ENCODE measurements at places on chromosomes 3 and 15. TPM values are rescaled to one million over a fixed set of nuclear protein-coding genes. Genes with fewer than 3 reads are reported as not detected.

- DNase-seq = no peak
Measured at GRCh38 chr3:195219351-195220230, 51.4 kb downstream of the XXYLT1 start.

DNA sequence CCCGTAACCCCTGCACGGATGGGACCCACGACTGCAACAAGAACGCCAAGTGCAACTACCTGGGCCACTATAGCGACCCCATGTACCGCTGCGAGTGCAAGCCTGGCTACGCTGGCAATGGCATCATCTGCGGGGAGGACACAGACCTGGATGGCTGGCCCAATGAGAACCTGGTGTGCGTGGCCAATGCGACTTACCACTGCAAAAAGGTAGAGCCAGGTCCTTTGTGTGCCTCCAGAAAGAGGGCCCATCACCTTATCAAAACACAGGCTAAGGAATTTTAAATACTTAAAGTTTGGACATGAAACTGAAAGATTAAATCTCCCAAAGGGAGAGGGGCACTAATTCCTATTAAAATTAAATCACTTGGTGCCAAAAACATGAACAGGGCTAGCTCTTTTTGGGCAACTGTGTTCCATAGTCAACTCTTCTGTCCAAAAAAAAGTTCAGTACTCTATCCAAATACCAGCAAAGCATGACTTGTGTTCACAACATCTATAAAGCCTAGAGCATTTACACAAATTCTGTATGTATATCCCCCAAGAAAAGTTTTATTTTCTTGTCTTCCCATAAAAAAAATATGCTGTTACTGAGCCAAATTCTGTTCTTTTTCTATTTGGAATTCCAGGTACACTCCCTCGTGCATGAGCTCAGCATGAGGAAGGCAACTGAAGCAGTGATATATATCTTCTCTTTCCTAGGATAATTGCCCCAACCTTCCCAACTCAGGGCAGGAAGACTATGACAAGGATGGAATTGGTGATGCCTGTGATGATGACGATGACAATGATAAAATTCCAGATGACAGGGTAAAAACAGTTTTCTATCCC lies 9.2 kb downstream of the THBS1 start:
- DNase-seq = no peak

- no peak for DNase-seq
Measured at GRCh38 chr3:31166249-31166885, 271.9 kb upstream of the GADL1 start.

DNA sequence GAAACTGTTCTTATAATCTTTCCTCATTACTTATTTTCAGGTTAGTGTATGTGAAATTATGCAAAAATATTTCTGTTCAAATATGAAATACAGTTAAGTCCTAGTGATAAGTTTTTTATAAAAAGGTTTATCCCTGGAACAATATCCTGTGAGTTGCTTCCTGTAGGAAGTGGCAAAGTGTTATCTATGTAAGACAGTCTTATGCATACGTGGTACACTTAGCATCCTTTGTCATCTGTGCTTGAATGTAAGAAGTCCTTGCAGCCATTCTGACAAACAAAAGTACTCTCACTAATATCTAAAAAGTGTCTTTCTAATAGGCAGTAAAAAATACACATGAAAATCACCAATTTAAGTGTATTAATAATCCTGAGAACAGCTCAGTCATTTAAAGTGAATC lies 372.5 kb upstream of the BCHE start:
- DNase-seq = no peak

PLAAT1 gene
- 10.3 TPM for total RNA-seq

Data from right atrium auricular region (tissue), 2 donors.